ENCODE measurements at places on chromosomes 16 and 17. TPM values are rescaled to one million over a fixed set of nuclear protein-coding genes. Genes with fewer than 3 reads are reported as not detected.

Gene TERF2IP
- total RNA-seq: 39.4 TPM

GRCh38 chr17:12053552-12053951 is 32.9 kb downstream of the MAP2K4 start:
- no peaks in the 10 kb centered on the region for H3K27me3 ChIP-seq
- no peaks in the 10 kb centered on the region for H3K36me3 ChIP-seq
- no peaks in the 10 kb centered on the region for H3K4me1 ChIP-seq
- no peak overlapping the region for H3K27ac ChIP-seq

Gene CCL1
- total RNA-seq: not detected

- H3K27ac ChIP-seq: peak overlapping the region; percentile 93
- H3K27me3 ChIP-seq: no peaks in the 10 kb centered on the region
- no peak for DNase-seq
- H3K36me3 ChIP-seq: no peaks in the 10 kb centered on the region
- no peaks in the 10 kb centered on the region for H3K4me1 ChIP-seq
Observed at GRCh38 chr17:77144227-77144626, 3.5 kb downstream of the SEC14L1 start.

Gene TERB1
- total RNA-seq: not detected

GRCh38 chr16:84461413-84462295 is 42.8 kb downstream of the MEAK7 start:
- peaks cover under 1% of the 10 kb centered on the region for H3K36me3 ChIP-seq
- H3K27ac ChIP-seq: no peak overlapping the region
- H3K4me3 ChIP-seq: no peak overlapping the region
- no peaks in the 10 kb centered on the region for H3K4me1 ChIP-seq

Gene CFAP52
- total RNA-seq: not detected

Gene SEC14L5
- not detected for total RNA-seq

Gene COL1A1
- 59.4 TPM for total RNA-seq

DNA sequence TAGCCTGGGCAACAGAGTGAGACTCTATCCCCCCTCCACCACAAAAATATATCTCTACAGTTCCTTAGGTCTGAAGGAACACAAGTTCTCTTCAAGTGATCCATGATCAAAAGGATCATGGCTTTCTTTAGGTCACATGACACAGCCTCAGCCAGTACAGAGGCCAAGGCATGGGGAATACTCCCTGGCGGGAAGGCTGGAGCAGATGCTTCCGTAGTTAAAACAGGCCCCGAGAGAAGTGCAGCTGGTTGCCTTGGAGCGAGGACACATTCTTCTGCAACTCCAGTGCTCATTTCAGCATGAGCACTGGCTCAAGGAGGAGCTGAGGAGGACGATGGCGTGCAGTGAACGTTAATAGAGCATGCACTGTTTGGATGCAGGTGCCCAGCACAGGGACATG is 13.5 kb downstream of the CDIP1 start:
- no peak for DNase-seq
- H3K36me3 ChIP-seq: no peaks in the 10 kb centered on the region
- no peaks in the 10 kb centered on the region for H3K4me1 ChIP-seq
- no peak overlapping the region for H3K4me3 ChIP-seq
- H3K27ac ChIP-seq: no peak overlapping the region
- no peaks in the 10 kb centered on the region for H3K27me3 ChIP-seq

- no peak for DNase-seq
- H3K36me3 ChIP-seq: no peaks in the 10 kb centered on the region
- H3K4me1 ChIP-seq: no peaks in the 10 kb centered on the region
- no peak overlapping the region for H3K4me3 ChIP-seq
- H3K27ac ChIP-seq: no peak overlapping the region
Observed at GRCh38 chr17:6096201-6097004, 26.2 kb downstream of the WSCD1 start.

Gene HEATR9
- not detected for total RNA-seq

DNA sequence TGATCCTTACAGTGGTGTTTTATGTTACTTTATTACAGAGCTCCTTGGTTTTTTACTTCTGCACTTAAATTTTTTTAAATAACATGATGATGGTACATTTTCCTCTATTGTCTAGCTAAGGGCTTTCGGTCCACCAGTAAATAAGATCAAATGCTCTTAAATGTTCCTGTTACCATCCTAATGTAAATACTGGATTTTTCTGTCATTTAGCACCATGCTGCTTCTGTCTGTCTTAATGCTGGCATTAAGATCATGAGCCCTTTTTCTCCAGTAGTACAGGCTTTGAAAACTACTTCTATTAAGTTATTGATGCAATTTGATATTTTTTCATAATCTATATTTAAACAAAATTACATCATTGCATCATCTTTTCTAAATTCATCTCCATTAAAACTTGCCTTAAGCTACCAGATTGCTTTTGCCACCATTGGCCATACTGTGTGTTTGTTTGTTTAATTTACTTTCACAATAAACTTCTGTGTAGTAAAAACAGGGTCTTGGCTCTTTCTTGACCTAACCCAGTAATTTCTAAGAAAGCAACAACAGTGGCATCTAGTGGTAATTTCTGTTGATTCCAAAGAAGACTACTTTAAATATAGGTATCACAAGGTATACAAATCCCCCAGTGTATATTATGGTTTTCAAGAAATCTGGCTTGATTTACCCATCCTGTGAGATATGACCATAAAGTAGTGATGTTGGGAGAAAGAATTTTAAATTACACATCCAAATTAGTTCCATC is 9.0 kb upstream of the PHAF1 start:
- DNase-seq: no peak
- no peaks in the 10 kb centered on the region for H3K4me1 ChIP-seq
- no peaks in the 10 kb centered on the region for H3K27me3 ChIP-seq
- no peak overlapping the region for H3K4me3 ChIP-seq
- no peaks in the 10 kb centered on the region for H3K36me3 ChIP-seq

Gene ZG16
- under 0.01 TPM for total RNA-seq

DNA sequence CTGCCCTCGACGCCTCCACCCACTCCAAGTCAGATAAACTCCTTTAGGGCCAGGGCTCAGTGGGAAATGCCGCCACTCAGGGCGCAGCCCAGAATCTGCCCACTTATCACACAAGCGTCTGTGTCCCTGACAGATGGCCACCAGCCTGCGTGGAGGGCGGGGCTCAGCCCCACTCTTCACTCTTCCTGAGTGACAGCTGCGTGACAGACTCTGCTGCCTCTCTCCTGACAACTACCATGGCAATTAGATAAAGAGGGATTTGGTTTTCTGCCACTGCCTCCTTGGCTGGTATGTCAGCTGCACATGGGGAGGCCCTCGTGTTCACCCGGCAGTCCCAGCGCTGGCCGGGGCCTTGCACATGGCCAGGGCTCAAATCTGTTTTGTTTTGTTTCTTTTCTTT is 96.2 kb downstream of the RTN4RL1 start:
- no peaks in the 10 kb centered on the region for H3K4me1 ChIP-seq
- H3K27me3 ChIP-seq: no peaks in the 10 kb centered on the region
- DNase-seq: no peak
- H3K36me3 ChIP-seq: no peaks in the 10 kb centered on the region

Gene CD300E
- total RNA-seq: 0.07 TPM

- no peaks in the 10 kb centered on the region for H3K27me3 ChIP-seq
- no peaks in the 10 kb centered on the region for H3K36me3 ChIP-seq
- no peak overlapping the region for H3K27ac ChIP-seq
- DNase-seq: no peak
- H3K4me1 ChIP-seq: no peaks in the 10 kb centered on the region
Observed at GRCh38 chr17:56023851-56024250, 129.4 kb upstream of the ANKFN1 start.

GRCh38 chr17:59347975-59348391 is 16.5 kb downstream of the YPEL2 start:
- no peak for DNase-seq
- no peaks in the 10 kb centered on the region for H3K36me3 ChIP-seq
- H3K27me3 ChIP-seq: no peaks in the 10 kb centered on the region
- H3K27ac ChIP-seq: no peak overlapping the region

DNA sequence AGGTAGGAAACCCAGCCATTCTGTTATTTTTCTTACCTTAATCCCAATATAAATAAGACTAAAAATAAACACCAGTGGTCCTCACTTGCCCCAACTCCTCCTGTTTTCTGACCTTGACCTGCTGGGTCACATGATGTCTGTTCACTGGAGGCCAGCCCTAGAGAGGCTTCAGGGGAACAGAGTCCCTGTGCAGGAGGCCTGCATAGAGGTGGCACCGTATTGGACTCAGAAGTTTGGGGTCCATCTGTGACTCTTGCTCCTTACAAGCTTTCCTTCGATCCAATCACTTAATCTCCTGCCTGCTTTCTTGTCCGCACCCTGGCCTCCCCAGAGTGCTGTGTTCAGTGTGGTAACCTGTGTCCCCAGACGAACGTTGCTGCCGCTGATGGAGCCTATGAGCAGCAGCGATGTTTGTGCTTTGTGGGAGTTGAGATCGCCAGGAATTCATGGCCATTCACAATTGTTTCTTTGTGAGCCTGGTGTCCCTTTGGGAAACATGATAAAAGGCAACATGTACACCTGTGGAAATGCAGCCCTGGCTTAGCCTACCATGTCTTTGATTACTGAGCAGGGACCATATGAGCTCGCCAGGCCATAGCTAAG is 4.7 kb downstream of the IGSF6 start:
- no peak overlapping the region for H3K27ac ChIP-seq
- no peaks in the 10 kb centered on the region for H3K27me3 ChIP-seq
- H3K4me1 ChIP-seq: no peaks in the 10 kb centered on the region
- DNase-seq: no peak
- no peak overlapping the region for H3K4me3 ChIP-seq

Gene GSG1L
- total RNA-seq: 0.24 TPM

Gene CSH1
- total RNA-seq: not detected

GRCh38 chr17:79678091-79678735 is 52.5 kb upstream of the ENPP7 start:
- H3K36me3 ChIP-seq: no peaks in the 10 kb centered on the region
- no peaks in the 10 kb centered on the region for H3K4me1 ChIP-seq
- no peak overlapping the region for H3K27ac ChIP-seq
- H3K27me3 ChIP-seq: no peaks in the 10 kb centered on the region
- DNase-seq: no peak

- no peaks in the 10 kb centered on the region for H3K4me1 ChIP-seq
- no peak overlapping the region for H3K27ac ChIP-seq
- H3K36me3 ChIP-seq: no peaks in the 10 kb centered on the region
- DNase-seq: no peak
- no peak overlapping the region for H3K4me3 ChIP-seq
Observed at GRCh38 chr16:47644661-47645060, 183.5 kb downstream of the PHKB start.

Gene TPSG1
- not detected for total RNA-seq

Gene TMEM235
- total RNA-seq: not detected

DNA sequence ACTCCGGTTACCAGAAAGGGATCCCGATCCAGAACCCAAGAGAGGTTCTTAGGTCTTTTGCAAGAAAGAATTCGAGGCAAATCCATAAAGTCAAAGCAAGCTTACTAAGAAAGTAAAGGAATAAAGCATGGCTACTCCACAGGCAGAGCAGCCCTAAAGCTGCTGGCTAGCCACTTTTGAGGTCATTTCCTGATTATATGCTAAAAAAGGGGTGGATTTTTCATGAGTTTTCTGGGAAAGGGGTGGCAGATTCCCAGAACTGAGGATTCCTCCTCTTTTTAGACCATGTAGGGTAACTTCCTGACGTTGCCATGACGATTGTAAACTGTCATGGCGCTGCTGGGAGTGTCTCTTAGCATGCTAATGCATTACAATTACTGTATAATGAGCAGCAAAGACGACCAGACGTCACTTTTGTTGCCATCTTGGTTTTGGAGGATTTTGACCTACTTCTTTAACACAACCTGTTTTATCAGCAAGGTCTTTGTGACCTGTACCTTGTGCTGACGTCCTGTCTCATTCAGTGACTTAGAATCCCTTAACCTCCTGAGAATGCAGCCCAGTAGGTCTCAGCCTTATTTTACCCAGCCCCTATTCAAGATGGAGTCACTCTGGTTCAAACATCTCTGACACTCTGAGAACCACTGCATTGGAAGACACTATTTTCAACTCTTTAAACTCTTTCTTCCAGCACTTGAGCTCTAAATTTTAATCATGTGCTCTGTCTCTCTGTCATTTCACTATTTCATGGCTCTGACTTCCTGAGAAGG is 203.6 kb upstream of the CACNG3 start:
- no peaks in the 10 kb centered on the region for H3K4me1 ChIP-seq
- no peak overlapping the region for H3K4me3 ChIP-seq
- no peaks in the 10 kb centered on the region for H3K36me3 ChIP-seq
- H3K27ac ChIP-seq: no peak overlapping the region
- DNase-seq: no peak
- H3K27me3 ChIP-seq: no peaks in the 10 kb centered on the region

- no peaks in the 10 kb centered on the region for H3K4me1 ChIP-seq
- H3K27me3 ChIP-seq: no peaks in the 10 kb centered on the region
- H3K36me3 ChIP-seq: no peaks in the 10 kb centered on the region
- H3K27ac ChIP-seq: no peak overlapping the region
- no peak overlapping the region for H3K4me3 ChIP-seq
- no peak for DNase-seq
Observed at GRCh38 chr16:58187092-58187491, 10.8 kb downstream of the CSNK2A2 start.

GRCh38 chr17:79977708-79978547 is 57.7 kb downstream of the TBC1D16 start:
- peak overlapping the region; percentile 87 for H3K27ac ChIP-seq
- no peaks in the 10 kb centered on the region for H3K27me3 ChIP-seq
- H3K4me3 ChIP-seq: peak overlapping the region; percentile 19
- peak; percentile 64 for DNase-seq
- H3K36me3 ChIP-seq: no peaks in the 10 kb centered on the region

Gene CNTD1
- not detected for total RNA-seq

Gene PRSS8
- not detected for total RNA-seq

Data from uterus (tissue), 4 donors.